Stimulated activated CD4-positive, alpha-beta T cell treated with anti-CD3 and anti-CD28 coated beads, TNF-alpha, amount 100 ng/mL, for 24 hours (primary cell): ENCODE measurements at places on chromosomes 6 and 20.

DNA sequence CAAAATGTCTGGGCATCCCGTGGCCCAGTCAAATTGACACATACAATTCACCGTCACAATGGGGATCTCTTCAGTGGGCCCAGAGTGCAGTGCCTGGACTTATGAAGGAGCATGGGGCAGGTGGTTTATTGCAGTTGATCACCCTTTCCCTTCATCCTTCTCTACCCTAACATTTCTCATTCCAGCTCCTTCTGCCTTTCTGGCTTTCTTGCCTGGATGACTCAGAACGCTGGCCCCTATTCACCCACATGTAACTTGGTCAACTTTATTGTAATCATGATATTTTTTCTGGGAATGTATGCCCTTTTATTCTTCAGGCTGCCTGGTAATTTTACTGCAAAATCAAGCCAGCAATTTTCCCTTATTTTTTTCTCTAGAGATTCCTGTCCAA is 179.9 kb upstream of the DTNBP1 start:
- DNase-seq = no peak

- DNase-seq = no peak
These were observed 158.1 kb downstream of the SOX4 start for GRCh38 chr6:21751608-21752007.

DNA sequence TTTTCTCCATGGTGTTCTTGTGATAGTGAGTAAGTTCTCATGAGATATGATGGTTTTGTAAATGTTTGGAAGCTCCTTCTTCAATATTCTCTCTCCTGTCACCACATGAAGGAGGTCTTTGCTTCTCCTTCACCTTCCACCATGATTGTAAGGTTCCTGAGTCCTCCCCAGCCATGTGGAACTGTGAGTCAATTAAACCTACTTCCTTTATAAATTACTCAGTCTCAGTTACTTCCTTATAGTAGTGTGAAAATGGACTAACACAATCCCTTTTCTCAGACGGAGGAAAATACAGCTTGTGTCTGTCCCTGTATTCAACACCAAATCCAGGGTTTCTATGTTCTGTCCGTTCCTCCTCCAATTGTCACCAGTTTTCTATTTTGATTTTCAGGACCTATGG is 181.0 kb downstream of the ALDH8A1 start:
- no peak for DNase-seq

DNA sequence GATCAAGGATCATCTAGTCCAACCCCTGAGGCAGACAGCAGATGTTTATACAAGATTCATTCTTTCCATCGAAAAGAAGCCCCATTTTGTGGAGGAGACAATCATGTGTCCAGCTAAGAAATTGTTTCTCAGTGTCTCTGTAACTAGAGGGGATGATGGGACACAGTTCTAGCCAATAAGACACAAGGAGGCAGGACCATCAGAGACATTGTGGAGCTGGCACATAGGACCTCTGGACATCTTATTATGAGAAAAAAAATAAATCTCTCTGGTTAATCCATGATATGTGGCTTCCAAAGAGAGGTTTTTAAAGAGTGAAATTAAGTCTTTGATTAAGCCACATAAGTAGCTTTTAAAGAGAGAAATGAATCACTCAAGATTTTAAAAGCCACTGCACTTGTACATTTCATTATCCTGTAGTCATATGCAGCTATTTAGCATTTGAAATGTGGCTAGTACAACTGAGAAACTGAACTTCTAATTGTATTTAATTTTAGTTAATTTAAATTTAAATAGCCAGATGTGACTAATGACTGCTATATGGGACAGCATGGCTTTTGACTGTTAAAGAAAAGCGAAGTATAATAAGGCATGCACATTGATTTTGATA is 176.8 kb downstream of the TASP1 start:
- no peak for DNase-seq

DNA sequence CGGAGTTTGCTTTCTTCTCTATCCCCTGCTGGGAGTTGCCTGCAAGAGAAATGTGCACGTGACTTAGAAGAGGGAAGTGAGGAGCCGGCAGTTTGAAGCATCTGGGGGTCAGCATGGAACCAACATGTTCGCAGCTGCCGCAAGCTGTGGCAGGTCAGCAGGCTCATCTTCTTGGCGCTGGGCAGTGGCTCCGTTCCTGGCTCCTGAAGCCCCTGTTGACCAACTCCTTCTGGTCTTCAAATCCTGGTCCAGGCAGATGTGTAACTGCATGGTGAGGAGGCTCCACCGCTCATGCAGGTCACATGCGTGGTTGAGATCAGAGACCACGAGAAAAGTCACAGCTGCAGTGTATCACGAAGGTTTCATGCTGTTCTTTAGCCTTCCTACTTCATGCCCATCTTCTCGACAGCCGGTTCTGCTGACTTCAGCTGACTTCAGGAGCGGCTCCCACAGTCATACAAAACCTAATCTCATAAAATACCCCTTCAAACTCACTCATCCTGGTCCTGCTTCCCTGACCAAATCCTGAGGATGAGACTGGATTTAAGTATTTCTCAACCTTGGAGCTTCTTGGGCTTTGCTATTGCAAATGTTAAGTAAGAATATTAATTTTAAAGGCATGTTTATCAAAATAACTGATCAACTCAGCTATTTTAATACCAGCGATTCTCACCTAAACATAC is 44.9 kb upstream of the BCAS1 start:
- DNase-seq = no peak

- peak; percentile 24 for DNase-seq
These were observed 68.0 kb downstream of the PLAGL1 start for GRCh38 chr6:143940011-143940597.

DNA sequence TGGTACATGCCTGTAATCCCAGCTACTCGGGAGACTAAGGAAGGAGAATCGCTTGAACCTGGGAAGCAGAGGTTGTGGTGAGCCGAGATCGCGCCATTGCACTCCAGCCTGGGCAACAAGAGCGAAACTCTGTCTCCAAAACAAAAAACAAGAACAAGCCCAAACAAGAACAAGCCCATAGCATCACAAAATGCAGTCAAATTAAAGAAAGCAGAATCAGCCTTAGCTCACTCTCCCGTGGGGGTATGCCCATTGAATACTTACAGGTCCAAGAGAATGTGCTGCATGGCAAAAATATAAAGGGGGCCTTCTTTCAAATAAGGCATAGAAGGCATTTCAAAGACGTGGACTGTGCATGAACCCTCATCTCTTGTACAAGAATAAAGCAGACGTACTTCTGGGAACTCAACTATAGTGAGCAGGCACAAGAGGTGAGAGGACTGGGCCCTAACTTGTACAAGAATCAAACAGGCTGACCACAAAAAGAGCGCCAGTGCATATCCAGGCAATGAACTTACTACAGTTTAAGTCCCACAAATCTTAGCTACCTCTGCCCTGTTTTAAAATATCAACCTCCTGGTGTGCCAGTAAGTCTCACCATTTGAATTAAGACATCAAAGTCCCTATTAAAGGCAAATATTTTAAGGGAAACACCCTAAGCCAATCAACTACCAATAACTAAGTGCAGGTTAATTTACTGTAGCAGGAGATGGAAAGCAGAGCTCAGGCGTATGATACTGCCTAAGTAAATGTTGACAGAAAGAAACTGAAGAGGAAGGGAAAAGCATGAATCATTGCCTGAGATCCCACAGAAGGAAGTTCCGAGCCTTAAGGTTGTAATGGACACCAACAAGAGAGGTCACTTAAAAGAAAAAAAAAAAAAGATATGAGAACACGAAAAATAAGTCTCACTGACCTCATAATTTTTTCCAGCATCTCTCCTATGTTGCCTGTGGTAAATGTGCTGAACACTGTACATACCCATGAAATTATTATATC is 37.4 kb downstream of the TOMM6 start:
- no peak for DNase-seq

GRCh38 chr6:112781241-112781640 is 434.1 kb downstream of the RFPL4B start:
- no peak for DNase-seq

- DNase-seq = no peak
These were observed 235.5 kb upstream of the QKI start for GRCh38 chr6:163179061-163179460.

DNA sequence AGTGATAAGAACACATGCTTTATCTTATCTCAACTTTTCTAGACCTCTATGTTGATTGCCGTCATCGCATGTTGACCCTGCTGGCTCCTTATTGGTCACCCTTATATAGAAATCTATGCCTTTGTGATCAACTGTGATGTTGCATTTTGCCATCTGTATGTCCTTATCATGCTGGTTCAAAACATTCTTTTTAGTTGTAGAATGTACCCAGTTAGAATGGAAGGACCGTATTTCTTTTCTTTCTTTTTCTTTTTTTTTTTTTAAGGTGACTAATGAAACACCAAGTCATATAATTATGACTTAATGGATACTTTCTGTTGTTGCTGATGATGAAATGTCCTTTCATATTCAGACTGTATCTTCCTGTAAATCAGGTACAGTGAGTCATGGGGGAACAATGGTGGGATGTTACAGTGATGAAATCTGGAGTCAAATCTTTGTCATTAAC is 145.9 kb upstream of the CITED2 start:
- DNase-seq = no peak

- DNase-seq = no peak
These were observed 139.9 kb downstream of the MYB start for GRCh38 chr6:135320721-135321621.

DNA sequence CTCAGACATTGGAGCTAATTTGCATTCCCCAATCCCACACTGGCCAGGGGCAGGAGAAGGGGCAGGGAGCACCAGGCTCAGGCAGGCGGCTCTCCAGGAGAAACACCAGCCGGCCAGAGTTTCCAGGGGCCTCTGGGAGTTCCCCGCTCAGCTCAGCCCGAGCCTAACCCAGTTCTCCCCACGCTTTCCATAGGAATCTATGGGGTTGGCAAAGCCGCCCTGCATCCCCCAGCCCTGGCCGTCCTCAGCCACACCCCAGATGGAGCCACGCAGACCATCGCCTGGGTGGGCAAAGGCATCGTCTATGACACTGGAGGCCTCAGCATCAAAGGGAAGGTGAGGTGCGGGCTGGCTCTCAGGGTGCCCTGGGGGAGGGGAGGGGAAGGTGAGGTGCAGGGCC is 8.2 kb downstream of the NPEPL1 start:
- DNase-seq = no peak

GRCh38 chr20:20736303-20736702 is 23.9 kb upstream of the RALGAPA2 start:
- no peak for DNase-seq

- DNase-seq = peak; percentile 4
These were observed 13.0 kb downstream of the DYNLT2 start for GRCh38 chr6:169738204-169738975.
